ENCODE measurements at places on chromosomes 16 and 17.

DNA sequence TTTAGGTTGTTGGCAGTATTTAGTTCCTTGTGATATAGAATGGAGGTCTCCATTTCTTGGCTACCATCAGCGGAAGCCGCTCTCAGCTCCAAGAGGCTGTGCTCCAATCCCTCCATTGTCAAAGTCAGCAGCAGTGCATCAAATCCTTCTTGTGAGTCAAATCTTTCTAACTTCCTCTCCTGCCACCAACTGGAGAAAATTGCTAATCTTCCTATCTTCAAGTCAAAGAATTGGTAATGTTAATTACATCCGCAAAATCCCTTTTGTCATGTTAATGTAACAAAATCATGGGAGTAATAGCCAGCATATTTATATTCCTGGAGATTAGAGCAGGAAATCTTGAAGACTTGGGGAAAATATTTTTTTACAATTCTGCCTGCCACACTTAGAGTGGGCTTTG is 436.4 kb upstream of the DYNLRB2 start:
- no peak for DNase-seq

GRCh38 chr17:69508814-69509213 is 94.3 kb downstream of the MAP2K6 start:
- DNase-seq: no peak

- DNase-seq: no peak
These were observed 3.6 kb downstream of the GRIN2C start for GRCh38 chr17:74856112-74856511.

DNA sequence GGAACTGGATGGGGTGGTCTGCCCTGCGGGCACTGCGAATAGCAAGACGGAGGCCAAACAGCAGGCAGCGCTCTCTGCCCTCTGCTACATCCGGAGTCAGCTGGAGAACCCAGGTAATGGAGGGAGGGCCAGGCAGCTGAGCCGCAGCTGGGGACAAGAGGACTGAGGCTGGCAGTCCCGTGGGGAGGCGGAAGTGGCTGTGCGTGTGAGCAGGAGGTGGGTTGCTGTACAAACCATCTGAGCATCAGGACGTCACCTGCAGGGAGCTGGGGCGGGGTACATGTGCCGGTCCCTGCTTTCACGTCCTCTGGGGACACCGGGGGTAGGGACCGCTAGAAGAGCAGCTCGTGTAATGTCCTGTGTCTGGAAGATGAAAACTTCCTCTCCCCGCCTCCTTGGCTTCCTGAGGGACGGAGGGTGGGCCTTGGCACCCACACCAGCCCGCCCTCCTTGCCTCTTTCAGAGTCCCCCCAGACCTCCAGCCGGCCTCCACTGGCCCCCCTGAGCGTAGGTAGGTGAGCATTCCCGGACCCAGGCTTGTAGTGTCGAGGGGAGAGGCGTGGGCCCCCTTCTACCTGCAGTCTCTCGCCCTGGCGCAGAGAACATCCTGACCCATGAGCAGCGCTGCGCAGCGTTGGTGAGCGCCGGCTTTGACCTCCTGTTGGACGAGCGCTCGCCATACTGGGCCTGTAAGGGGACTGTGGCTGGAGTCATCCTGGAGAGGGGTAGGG is 3.7 kb downstream of the ADAD2 start:
- peak; percentile 10 for DNase-seq

DNA sequence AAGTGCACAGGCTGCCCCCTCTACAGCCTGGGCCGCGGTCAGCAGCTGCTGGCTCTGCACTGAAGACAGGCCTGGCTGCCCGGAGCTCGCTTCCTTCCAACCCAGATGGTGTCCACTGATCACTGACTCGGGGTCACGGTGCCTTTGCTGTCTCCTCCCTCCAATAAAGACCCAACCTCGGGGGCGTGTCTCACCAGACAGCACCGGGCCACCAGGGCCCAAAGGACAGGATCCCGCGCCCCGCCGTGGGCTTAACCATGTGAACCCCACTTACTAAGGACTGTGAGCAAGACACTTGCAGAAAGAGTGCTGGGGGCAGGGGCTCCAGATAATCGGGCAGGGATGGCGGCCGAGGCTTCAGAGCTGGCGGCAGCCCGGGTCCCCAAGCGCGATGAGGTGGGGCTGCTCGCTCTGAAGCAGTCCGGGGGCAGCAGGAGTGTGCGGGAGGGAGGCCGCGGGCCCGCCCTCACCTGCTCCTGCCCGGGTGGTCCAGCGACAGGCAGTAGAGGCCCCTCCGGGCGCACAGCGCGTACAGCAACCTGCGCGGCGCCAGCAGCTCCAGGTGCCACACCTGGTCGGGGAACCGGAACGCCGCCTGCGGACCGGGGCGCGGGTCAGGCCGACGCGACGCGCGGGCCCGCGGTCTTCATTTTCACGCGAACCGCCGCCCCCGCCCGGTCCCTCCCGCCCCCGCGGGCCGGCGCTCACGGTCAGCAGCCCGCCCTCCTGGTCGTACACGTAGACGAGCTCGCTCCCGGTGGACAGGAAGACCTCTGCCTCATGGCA is 502 bp downstream of the FAAP100 start:
- DNase-seq: no peak

DNA sequence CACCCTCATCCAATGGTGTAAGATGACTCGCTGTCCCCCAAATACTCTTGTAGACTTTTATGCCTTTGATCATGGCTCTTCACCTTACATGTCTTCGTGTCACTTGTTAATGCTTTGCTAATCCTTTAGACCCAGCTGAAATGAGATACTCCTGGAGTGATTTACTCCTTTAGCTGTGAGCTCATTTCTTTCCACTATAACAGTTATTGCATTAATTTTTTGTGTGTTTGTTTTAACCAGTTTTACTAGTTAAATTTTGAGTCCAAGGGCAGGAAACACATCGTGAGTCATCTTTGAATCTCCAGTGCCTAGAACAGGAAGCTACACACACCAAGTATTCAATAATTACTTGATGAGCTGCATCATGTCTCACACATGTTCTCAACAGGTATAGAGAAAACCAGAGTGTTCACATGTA is 6.5 kb upstream of the CTCF start:
- DNase-seq: no peak

GRCh38 chr17:77217566-77217965 is 76.8 kb downstream of the SEC14L1 start:
- no peak for DNase-seq

GRCh38 chr16:70399381-70399780 is 39.5 kb downstream of the ST3GAL2 start:
- no peak for DNase-seq

DNA sequence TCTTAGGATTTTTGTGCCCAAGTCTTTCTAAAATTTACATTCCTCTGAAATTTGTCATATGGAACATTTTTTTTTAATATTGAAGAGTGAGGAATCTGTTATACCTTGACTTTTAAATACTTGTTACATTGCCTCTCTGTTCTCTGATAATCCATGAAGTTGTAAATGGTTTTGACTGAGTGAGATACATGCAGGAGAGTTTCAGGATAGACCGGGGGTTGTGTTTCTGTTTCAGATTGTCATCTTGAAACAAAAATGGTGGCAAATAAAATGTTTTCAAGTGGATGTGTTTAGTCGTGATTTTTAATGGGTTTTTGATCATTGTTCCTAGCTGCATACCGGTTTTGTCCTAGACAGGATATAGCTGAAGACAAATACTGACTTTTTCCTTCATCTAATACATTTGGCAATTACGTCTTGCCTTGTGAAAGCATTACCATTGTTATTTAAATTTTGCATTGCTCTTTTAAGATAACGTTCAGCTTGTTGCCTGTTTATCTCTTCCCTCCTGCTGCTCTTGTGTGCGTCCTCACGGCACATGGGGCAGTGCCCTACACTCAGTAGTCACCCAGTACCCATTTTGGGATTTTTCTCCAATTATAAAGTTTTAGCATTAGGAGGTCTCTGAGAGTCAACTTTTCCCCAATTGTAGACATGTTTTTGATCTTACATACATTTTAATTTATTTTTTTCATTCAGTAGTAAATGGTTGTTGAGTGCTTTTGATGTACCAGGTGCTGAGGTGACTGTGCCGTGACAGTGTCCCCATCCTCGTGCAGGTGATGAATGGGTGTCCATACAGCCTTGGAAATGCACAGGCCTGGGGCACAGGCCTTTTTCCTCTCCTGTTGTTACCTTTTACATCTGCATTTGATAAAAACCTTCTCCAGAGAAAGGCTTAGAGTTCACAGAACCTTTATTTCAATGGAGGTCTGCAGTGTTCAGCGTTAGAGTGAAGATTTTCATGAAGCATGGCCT is 169.9 kb downstream of the MSI2 start:
- DNase-seq: no peak

- no peak for DNase-seq
These were observed 124.3 kb downstream of the NPIPB5 start for GRCh38 chr16:22634954-22635353.

DNA sequence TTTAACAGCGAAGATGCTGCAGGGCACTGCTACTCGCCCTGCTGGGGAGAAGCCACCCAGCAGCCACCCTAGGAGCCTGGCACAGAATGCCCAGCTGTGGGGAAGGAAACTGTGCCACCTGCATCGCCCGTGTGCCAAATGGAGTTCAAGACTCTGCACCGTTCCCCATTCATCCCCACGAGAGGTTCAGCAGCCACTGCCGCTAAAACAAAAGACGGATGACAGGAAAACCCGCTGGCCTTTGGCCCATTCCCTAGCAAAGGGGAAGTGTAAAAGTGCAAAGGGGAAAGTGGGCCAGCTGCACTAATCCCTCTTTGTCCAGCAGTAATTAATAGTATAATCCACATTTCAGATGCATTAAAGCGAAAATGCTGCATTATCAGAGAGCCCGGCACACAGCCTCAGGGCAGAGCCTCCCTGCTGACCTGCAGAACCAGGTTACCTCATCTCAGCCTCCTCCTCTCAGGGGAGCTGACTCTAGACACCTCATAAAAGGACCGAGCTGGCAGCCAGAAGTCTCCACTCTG is 37.7 kb downstream of the ZFHX3 start:
- no peak for DNase-seq

DNA sequence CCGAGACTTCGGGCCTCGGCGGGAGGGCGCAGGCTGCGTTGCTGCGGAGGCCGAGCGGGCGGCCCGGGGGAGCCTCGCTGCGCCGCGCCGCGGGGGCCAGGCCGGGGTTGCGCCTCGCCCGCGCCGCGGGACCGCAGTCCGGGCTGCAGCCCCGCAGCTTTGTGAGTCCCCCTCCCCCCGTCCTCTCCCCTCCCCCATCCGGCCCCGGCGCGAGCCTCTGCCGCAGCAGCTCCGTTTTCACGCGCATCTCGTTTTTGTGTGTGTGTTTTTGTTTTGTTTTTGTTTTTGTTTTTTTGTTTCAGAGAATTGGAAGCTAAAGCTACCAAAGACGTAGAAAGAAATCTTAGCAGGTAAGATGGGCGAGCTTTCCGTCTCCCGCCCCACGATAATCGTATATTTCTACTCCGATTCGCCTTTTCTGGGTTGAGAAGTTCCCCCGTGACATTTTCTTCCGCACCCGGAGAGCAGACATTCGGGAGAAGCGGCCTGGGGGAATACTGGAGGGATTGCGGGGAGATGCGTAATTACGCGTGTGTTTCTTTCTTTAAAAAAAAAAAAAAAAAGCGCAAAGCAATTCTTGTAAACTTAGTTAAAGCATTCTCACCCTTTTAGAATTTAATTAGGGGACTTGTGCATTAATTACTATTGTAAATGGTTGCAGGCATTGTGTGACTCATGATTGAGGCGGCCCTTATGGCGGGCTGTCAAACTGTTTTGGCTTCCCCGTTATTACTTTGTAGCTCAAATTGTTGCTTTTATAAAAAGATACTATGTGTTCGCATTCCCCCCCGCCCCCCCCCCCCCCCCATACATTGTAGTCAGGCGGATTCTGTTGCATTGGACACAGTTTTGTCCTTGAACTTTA is 732 bp downstream of the TNRC6A start:
- DNase-seq: no peak

DNA sequence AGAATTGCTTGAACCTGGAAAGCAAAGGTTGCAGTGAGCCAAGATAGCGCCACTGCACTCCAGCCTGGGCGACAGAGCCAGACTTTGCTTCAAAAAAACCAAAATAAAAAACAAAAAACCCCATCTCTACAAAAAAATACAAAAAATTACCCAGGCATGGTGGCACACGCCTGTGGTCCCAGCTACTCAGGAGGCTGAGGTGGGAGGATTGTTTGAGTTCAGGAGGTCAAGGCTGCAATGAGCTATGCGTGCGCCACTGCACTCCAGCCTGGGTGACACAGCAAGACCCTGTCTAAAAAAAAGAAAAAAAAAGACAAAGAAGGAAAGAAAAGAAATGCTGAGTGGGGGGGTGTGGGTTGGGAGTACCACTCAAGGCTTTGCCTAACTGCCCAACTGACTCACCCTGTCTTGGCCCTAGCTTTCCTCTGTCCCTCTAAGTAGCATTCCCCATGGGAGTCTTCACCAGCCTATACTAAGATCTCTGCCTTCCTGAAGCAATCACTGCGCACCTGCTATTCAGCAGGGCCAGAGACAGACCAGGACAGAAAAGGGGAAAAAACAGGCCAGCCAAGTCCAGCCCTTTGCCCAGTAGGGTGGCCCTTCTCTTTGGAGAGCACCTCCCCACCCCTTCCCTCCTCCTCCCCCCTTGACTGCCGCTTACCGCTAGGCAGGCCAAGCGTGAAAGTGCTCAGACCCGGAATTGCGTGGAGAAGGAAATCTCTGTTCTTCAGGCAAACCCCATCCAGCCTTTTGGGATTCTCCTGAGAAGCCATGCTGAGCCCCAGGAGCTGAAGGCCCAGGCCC is 45.8 kb downstream of the RTN4RL1 start:
- DNase-seq: no peak

- no peak for DNase-seq
These were observed 3.0 kb downstream of the HOXB4 start for GRCh38 chr17:48575066-48575582.

GRCh38 chr16:56228476-56228875 is 37.2 kb downstream of the GNAO1 start:
- DNase-seq: no peak

GRCh38 chr17:11485336-11486100 is 112.8 kb upstream of the DNAH9 start:
- no peak for DNase-seq

DNA sequence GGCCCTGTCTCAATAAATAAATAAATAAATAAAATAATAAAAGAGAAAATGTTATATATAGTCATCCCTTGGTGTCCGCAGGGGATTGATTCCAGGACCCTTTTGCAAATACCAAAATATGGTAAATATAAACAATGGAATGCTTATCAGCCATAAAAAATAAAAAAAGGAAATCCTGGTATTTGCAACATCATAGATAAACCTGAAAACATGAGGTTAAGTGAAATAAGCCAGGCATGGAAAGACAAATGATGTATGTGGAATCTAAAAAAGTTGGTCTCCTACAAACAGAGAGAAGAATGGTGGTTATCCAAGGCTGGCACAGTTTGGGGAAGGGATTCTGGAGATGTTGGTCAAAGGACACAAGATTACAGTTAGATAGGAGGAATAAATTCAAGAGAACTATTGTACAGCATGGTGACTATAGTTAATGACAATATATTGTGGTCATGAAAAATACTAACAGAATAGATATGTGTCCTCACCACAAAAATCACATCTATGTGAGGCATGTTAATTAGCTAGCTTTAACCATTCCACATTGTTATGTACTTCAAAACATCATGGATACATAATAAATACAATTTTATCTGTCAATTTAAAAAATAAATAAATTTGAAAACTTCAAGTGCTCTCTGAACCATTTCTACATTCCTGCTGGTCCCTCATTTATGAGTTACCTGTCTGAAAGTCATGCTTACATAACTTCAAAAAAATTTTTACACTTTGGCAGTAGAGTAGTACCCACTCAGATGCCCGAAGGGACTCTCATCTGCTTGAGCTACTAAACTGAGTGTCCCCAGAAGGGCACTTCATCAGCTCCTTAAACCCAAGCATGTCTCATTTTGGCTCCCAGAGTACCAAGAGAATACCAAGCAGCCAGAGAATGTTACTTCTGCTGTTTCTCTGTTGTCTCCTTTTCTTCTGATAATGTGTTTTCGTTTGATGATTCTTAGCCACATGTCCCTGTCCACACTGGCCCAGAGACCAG is 26.6 kb downstream of the N4BP1 start:
- no peak for DNase-seq

GRCh38 chr17:54781389-54781788 is 119.3 kb upstream of the TOM1L1 start:
- no peak for DNase-seq
